ENCODE measurements at places on chromosomes 7 and 10.

DNA sequence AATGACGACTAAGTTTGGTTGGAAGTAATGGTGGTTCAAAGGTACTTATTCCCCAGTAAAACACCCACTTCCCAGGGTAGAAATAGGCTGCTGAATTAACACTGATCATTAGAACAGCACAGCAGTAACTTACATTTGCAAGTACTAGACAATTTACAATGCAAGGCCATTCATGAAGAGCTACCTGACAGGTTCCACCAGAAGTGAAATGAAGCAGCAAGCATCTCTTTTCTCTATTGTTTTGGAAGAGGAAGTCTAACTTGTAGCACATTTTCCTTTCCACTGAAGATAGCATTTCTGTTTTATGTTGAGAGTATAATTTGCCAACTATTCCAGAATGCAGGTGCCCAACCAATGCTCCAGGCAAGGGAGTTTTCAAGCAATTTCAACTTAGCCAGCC lies 145.9 kb downstream of the CREB5 start:
- no peak for DNase-seq

DNA sequence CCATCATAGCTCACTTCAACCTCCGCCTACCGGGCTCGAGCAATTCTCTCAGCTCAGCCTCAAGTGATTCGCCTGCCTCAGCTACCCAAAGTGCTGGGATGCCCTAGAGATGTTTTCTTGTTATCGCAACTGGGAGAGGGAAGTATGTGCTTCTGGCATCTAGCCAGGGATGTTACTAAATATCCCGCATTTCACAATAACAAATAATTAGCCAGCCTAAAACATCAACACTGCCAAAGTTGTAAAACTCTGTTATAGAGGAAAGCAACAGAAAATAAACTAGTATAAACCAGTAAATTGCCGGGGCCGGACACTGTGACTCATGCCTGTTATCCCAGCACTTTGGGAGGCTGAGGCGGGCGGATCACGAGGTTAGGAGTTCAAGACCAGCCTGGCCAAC lies 7.2 kb downstream of the INA start:
- no peak for DNase-seq

GRCh38 chr7:36276428-36277248 lies 113.0 kb upstream of the ANLN start:
- no peak for DNase-seq

DNA sequence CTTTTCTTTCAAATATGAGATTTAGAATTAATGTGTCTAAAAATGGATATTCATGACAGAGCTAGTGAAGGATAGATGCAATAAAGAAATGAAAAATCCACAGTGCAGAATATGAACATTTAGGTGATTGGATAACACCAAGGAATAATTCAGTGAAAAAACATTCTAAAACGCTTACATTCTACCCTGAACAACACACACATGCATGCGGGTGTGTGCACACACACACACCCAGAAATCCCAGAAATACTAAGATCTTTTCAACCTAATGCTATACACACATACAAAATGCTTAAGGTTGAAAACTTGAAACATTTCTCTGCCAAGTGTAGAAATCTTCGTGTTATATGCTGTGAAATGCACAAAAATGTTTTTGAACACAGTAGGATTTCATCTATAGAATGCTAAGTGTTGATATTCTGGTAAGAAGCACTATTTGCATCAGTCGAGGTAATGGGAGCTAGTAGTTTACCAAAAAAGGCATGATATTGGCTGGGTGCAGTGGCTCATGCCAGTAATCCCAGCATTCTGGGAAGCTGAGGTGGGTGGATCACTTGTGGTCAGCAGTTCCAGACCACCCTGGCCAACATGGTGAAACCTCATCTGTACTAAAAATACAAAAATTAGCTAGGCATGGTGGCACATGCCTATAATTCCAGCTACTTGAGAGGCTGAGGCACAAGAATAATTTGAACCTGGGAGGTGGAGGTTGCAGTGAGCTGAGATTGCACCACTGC lies 600.6 kb downstream of the PHTF2 start:
- no peak for DNase-seq

GRCh38 chr10:63093227-63093626 lies 39.9 kb upstream of the NRBF2 start:
- DNase-seq, result no peak

DNA sequence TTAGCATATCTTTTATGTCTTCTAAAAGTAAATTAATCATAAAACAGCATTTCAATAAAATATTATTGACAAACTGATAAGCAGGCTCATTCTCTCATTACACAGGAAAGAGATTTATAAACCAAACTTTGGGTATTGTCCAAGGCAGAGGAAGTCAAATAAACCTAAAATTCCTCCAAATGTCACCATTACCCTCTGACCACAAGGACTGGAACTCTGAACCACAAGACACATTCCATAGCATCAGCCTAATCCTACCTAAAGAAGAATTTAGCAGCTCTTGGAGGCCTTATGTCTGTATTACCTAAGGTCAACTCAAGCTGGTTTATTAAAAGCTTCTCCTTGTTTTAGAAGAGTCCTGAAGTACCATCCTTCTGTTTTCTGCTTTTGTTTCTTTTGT lies 82.4 kb upstream of the SLC13A1 start:
- DNase-seq, result no peak

DNA sequence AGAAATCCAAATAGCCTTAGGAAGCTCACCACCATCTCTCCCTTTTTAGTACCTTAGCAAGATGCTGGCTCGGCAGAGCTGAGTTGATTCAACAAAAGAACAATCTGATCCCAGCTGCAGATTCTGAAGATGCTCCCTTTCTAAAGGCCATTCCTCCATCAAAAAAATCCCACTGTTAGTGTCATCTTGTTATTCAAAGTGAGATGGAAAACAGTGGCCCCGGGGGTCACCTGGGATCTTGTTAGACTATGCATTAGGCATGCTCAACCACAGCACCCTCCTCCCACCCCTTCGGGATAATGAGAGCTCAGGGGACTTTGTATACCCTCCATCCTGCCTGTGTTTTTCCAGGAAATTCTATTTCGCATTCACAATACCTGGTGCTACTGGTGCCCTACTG lies 2.4 kb downstream of the NCAPG2 start:
- no peak for DNase-seq

DNA sequence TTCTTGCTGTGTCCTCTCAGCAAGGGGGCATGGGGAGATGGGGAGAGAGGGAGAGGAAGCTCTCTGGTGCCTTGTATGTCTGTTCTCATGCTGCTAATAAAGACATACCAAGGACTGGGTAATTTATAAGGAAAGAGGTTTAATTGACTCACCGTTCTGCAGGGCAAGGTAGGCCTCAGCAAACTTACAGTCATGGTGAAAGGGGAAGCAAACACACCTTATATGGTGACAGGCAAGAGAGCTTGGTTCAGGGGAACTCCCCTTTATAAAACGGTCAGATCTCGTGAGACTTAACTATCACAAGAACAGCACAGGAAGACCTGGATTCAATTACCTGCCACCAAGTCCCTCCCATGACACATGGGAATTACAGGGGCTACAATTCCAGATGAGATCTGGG lies 464.7 kb upstream of the CELF2 start:
- DNase-seq, result no peak

DNA sequence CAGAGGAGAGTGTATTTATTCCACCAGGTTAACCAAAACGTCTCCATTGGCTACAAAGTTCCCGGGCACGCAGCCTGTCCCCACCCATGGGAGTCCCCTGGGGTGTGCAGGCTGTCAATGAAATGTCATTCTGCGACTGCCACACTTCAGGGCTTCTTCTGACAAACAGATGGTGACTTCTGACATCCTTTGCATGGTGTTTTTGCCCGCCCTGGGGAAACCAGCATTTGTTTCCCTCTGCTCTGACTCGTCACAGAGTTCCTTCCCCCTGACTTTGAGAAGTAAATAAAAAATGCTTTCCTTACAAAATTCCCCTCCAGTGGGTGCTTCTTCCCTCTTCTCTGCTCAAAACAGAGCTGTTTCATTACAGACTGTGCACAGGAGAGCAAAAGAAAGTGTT lies 38.2 kb downstream of the TNS3 start:
- no peak for DNase-seq

- no peak for DNase-seq
These were observed 356.2 kb upstream of the LRGUK start for GRCh38 chr7:133770863-133771492.

GRCh38 chr10:132117146-132117545 lies 51.4 kb downstream of the JAKMIP3 start:
- DNase-seq, result no peak

GRCh38 chr10:129963641-129964501 lies at the start of gene EBF3:
TSS of gene EBF3 (minus strand) at chr10:129964274. CDS start at chr10:129963768, 506 bp downstream.
- DNase-seq, result no peak

All from stimulated activated CD8-positive, alpha-beta memory T cell treated with anti-CD3 and anti-CD28 coated beads, Interleukin-15, amount 100 ng/mL, for 4 hours (primary cell).